ENCODE measurements at places on chromosomes 12 and 14.

DNA sequence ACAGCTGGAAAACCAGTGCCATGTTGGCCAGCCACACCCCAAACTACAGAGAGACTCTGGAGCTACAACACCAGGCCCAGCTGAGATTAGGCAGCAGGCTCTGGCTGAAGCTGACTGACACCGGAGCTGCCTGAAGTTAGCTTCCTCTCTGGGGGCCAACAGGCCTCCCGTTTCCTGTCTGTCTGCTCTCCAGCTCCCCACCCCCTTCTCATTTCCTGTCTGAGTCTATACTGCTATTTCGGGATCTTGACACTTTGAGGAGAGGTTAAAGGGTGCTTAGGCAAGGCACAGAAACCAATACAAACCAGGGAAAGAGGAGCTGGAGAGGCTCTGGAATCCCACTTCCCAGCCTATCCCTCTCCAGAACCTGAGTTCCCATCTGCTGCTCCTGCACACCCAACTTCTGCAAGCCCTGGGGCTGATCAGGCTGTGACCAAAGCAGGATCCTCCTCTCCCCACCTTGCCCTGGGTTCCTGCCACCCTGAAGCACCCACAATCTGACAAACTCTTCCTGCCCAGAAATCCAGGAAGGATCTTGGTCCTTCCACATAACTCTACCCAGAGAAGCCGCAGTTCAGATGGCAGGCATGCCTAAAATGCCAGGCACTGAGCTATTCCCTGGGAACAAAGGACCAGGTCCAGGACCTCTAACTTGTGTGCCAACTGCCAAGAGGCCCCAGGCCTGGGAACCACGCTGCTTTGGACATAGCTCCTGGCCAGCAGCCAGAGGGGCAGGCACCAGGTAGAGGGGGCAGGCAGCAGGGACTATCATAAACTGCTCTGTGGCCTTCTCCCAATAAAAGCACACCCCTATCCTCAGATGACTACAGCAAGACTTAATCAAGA lies 39.9 kb downstream of the PRPF40B start:
- peak; percentile 91 for DNase-seq

DNA sequence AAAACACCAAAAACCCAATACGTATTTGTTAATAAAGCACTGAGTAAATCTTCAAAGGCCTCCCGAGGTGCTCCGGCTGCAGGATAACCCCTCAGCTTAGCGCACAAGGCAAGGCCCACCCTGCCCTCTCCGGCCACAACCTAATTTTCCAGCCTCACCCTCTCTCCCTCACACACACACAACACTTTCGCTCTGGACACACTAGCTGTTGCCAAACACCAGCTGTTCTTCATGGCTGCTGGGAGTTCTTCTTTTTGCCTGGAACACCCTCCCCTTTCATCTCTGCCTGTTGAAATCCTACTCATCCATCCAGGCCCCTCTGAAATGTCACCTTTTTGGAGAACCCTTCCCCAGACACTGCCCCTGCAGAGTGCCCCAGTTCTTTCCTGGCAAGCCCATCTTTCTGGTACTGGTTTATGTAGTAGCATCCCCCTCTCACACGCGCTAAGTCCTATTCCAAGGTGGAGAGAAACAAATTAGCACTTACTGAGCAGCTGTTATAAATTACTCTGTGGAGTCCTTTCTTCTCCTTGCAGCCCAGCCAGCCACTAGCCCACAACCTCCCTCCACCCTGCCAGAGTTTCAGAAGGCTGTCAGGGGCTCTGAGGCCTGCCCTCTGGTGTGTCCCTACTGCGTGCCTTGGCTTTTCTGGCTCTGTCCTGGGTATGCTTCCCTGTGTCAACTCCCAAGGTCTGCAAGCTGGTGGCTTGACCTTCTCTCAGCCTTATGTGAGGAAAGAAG lies 805 bp upstream of the CRACR2A start:
- DNase-seq, result no peak

DNA sequence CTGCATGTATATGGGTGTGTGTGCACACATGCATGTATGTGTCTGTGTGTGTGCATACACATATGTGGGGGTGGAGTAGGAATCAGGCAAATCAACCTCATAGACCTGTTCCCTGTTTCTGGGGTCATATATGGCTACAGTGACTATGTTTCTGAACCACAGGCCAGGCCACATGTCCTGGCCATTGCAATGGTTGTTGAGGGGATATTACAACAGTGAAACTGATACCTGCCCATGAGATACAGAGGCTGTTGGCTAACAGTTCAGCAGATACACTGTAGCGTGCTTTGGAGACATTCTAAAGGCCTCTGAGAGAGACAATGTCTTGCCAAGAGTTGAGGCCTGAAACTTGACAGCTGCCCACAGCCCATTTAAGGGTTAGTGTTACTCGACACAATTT lies 47.3 kb upstream of the FOS start:
- no peak for DNase-seq

DNA sequence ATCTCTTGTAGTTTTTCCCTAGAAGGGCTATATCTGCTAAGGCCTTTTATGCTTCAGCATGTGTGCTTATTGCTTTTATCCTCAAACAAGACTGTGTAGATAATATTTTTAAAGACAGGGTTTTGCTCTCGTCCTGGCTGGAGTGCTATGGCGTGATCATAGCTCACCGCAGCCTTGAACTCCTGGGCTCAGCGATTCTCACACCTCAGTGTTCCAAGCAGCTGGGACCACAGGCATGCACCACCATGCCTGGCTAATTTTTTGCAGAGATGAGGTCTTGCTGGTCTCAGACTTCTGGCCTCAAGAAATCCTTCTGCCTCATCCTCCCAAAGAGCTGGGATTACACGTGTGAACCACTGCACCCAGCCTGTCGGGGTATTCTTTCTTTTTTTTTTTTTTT lies 137.3 kb upstream of the SCAF11 start:
- DNase-seq, result no peak

GRCh38 chr14:68922886-68923285 lies 56.2 kb downstream of the ACTN1 start:
- no peak for DNase-seq
